Stimulated activated CD8-positive, alpha-beta memory T cell treated with anti-CD3 and anti-CD28 coated beads, Interleukin-4, amount 100 ng/mL, for 1 hour (primary cell): ENCODE measurements at places on chromosomes 12 and 14.

GRCh38 chr12:130497991-130498390 is 160.3 kb downstream of the PIWIL1 start:
- DNase-seq, result no peak

- DNase-seq, result no peak
Measured at GRCh38 chr12:27424631-27425230, 21.8 kb upstream of the SMCO2 start.

- DNase-seq, result no peak
Measured at GRCh38 chr14:40280652-40281051, 848.4 kb upstream of the FBXO33 start.

DNA sequence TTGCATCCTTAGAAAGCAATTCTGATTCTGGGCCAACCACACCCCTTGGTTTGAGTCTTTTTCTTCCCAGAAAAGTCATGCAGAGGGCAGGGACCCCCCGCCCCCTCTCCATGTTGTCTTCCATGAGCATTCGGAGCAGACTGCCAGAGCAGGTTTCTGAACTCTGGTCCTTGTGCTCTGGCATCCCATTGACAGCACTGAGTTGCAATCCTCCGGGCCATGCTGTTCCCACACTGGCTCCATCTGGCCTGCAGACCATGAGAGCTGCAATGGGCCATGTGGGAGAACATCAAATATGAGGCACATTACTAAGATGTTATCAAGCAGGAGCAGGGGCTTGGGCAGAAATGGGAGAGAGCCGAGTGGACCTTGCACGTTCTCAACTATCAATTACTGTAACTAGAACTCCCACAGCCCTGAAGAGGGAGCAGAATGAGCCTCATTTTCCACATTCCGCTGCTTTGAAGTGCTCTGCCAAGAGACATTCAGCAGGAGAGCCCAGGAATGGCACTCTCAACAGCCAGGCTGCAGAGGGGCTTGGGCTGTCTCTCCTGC is 157.4 kb downstream of the STXBP6 start:
- no peak for DNase-seq

GRCh38 chr14:59846595-59846994 is 24.0 kb downstream of the RTN1 start:
- no peak for DNase-seq

DNA sequence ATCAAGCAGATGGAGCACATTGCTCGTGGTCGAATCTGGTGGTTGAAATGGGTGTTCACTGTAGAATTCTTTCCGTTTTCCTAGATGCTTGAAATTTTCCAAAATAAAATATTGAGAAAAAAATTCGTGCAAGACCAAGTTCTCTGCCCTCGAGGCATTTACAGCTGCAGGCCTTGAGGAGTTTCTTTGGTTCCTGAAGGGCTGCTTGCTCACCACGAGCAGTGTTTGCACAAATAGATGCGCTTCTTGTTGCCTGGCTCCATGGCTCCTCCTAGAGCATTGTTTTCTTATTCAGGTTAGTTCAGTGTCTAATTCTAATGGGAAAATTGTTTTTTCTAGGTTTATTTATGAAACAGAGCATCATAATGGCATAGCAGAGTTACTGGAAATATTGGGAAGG is 74.5 kb upstream of the DYNC1H1 start:
- DNase-seq, result no peak

DNA sequence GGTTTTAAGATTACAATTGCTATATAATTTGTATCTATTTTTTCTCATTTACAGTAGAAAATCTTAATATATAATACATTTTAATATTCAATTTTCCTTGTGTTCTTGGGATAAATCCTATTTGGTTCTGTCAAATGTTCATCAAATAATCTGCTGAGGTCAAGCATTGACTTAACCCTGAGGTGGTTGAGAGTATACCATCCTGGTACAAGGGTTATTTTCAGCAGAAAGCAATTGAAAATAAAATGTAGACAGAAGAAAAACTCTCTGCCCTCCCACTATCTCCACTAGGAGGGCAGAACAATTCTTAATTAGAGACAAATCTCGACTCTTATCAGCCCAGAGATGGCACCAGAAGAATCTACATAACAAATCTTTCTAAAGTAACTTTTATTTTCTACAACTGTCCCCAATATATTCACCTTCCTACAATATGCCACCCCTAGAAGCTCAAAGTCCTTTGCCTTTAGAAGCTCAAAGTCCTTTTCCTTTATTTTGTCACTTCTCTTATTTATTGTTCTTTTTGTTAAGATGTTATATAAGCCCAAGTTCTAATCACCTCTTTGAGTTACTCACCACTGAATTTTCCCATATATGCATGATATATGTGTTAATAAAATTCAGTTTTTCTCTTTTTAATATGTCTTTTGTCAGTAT is 57.9 kb upstream of the ERGIC2 start:
- no peak for DNase-seq

GRCh38 chr12:92717202-92717601 is 14.4 kb downstream of the PLEKHG7 start:
- DNase-seq, result no peak

DNA sequence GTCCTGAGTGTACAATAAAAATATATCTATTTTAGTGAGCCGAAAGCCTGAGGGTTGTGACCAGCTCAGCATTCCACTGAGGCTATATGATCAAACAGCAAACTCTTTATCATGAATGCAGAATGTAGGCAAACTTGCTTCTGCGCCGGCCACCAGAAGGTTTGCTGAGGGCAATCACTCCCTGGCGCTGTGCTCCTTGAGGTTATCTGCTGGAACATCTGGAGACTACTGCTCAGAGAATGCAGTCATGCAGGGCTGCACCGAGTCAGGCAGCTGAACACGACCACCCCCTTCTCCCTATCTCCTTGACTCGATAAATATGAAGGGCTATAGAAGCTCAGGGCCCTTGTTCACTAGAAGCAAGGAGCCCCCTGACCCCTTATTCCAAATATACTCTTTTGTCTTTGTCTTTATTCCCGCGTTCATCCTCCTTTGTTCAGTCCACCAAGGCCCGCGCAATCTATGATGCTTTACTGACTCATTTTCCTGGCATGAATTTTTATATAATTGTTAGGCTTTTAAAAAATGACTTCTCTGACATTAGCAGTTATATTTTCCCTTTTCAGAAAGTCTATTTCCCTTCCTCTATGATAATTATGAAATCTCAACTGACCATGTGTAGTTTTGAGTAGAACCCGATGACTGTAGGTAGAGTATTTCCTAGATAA is 1089.3 kb downstream of the SLC16A7 start:
- DNase-seq, result no peak

DNA sequence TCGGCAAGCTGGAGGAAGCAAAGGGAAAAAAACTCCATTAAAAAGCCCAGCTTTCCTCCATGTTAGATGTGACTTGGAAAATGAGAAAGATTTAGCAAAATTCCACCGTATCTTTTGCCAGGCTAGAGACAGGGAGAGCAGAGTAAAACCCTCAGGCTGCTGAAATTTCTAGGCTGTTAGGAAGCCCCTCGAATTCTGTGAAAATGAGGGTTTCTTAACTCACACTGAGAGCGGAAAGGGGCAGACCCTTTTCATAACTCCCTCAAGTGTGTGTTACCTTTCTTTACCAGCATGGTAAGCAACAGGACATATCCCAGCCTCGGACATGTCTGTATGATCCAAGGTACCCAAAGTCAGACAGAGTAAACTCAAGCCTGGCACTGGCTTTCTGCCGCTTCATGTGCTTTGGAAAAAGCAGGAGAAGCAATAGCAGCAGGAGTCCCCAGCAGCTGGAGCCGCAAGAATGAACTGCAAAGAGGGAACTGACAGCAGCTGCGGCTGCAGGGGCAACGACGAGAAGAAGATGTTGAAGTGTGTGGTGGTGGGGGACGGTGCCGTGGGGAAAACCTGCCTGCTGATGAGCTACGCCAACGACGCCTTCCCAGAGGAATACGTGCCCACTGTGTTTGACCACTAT is at the start of gene RHOJ:
Gene RHOJ, plus strand, starts transcription at position 37 of the 637 bp plus-strand sequence. Its CDS starts 427 bp downstream, at position 464.
- no peak for DNase-seq
